ENCODE measurements at places on chromosomes 7 and 10.

GRCh38 chr10:26987851-26988250 lies 112.4 kb downstream of the ANKRD26 start:
- DNase-seq = no peak

DNA sequence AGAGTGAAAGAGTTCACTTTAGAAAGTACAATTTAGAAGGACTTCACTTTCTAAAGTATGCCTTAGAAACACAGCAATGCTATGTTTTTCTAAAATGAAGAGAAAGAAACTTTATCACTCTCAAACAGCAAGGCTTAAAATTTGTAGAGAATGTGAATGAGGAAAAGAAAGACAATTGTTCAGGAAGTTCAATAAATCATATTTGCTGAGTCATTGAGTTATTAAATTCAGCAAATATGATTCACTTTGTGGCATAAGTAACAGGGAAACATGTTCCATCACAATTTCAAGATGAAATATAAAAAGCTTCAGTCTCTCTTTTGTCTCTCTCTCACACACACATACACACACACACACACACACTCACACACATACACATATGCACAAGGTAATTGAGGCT lies 187.9 kb downstream of the PCDH15 start:
- DNase-seq = no peak

GRCh38 chr10:132977807-132978206 lies 35.4 kb upstream of the CFAP46 start:
- DNase-seq = no peak

- DNase-seq = no peak
These were observed 41.9 kb upstream of the DAGLB start for GRCh38 chr7:6489612-6490011.

DNA sequence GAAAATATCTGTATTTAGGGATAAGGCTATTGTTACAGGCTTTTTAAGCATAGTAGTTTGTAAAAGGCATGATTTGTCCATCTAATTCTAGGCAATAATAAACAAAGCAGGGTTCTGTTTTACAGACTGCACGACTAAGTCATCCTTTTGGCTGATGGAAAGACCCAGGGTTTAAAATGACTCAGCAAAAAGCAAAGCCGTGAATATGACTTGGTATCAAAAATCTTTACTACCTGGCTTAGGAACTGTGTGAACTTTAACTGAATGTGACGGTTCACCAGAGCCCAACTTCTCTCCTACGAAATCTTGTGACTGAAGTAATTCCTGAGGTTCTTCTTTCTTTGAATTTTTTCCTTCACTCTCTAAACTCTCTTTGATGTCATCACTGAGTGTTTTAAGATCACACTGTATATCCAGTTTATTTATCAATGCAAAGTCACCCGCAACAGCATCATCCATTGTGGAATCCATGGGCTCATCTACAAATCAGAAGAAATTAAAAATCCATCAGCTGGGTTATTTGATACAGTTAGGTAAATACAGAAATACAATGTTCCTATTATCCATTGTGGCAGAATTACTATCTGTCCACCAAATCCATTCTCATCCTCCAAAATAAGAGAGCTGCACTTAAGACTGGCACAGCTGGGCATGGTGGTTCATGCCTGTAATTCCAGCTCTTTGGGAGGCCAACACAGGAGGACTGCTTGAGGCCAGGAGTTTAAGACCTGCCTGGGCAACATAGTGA lies 17.0 kb downstream of the ATE1 start:
- peak; percentile 69 for DNase-seq

- no peak for DNase-seq
These were observed 839.7 kb downstream of the CNTNAP2 start for GRCh38 chr7:146956321-146956720.

GRCh38 chr10:24170199-24170598 lies 38.7 kb upstream of the KIAA1217 start:
- no peak for DNase-seq

DNA sequence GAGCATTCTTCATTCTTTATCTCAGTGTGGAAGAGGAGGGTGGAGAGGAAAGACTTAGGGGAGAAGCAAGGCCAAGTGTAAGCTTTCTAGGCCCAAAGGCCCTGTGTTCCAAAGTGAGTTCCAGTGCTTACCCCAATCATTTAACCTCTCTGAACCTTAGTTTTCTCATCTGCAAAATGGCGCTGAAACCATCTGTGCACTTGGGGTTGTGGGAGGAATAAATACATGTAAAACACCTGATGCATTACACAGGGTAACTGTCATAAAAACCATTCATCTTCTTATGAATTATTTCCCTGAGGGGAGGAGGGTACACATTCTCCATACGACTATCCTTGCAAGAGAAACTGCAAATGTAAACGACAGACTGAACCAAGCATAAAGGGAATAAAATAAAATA lies 19.0 kb downstream of the PIK3AP1 start:
- no peak for DNase-seq

- DNase-seq = no peak
These were observed 544 bp downstream of the TSPAN33 start for GRCh38 chr7:129144834-129145668.

GRCh38 chr10:61635471-61635870 lies 27.3 kb upstream of the CABCOCO1 start:
- no peak for DNase-seq

DNA sequence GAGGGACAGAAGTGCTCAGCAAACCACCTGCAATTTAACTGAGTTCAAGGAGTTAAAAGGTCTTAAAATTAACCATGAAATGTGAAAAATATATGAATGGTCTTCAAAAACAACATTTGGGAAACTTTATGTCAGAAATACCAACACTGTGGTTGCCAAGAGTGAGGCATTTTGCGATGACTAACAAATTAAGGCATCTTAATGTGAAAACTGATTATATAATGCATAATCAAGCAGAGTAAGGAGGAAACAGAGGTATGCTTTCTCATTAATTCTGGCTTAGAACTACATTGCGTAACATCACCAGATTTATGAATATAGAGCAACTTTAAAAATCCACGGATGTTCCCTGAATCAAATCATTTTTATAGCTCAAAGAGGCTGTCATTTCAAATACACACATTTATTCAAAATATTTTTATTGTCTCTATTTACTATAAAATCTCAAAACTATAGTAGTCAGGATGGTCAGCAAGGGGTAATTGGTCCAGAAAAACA lies 335.5 kb downstream of the LRRTM3 start:
- no peak for DNase-seq

DNA sequence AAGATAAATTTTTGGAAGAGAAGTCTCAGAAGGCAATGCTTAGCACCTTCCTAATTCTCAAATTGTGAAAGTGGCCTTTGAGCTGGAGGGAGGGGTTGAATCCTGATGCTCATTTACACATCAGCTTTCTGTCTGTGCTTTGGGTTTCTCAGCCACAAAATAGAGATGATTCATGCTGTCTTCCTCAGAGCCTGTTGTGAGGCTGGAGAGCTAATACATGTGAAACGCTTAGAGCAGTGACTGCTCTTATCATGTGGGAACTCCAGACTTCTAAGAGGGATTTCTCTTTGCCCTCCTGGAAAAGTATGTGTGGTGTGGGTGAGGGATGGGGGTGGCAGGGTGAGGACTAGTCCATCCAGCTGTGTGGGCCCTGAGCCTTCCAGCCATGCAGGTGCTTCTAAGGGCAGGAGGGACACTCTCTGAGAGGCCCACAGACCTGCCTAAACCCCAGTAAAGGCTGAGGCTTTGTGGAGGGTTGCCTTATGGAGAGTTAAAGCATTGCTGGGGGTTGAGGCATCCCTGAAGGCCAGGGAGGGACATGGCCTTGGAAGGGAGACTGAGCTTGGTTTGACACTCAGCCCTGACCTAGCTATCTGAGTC lies 4.8 kb upstream of the EVX1 start:
- DNase-seq = peak; percentile 55

Data from activated CD4-positive, alpha-beta T cell treated with anti-CD3 and anti-CD28 coated beads, Interleukin-10, Interleukin-2, amounts not matched to agents 100 ng/mL and 50 ng/mL, durations not matched to agents 16 hours and 8 hours (primary cell).